NCI-H446 treated with DMSO at 0.1 percent for 48 hours (cell line): ENCODE measurements at places on chromosomes 2 and 18.

GRCh38 chr2:133787207-133787606 lies 218.9 kb upstream of the NCKAP5 start:
- no peak for DNase-seq

DNA sequence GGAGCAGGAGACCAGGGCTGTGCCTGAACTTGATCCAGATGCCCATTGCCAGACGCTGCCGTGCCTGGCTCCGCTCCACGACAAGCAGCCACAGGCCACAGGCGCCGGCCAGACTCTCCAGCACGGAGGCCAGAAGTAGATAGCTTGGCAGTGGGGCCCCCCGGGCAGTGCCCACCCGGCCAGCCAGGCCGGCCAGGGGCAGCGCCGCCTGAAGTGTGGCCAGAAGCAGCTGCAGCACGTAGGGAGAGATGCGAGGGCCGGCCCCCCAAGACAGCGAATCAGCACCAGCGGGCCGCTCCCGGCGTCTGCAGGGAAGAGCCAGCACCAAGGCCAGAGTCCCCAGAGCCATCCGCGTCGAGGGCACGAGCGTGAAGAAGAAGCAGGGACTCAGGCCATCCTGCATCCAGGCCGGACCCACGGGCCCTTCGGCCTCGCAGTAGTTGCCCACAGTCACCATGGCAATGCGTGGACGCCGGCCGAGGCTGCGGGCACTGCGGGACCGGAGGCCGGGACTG lies 484 bp downstream of the ABCB6 start:
- peak; percentile 87 for DNase-seq

DNA sequence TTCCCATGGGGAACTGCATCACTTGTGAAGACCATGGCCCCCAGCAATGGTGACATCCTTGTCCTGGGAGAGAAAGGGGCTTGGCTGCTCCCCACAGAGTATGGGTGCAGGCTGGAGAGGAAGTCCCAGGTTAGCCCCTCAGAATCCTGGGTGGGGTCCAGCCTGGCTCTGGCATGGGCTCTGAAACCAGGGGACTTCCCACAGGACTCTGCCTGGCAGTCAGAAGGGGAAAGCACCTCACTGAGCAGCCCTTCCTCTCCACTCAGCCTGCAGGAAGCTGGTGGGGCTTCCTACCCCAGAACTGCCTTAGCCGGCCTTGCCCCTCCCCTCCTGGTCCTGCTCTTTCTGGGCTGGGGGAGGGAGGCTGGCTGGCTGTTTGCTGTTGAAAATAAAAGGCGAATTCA lies 3.7 kb downstream of the NEURL3 start:
- DNase-seq, result no peak

GRCh38 chr2:222477962-222478608 lies 53.7 kb downstream of the SGPP2 start:
- DNase-seq, result no peak

DNA sequence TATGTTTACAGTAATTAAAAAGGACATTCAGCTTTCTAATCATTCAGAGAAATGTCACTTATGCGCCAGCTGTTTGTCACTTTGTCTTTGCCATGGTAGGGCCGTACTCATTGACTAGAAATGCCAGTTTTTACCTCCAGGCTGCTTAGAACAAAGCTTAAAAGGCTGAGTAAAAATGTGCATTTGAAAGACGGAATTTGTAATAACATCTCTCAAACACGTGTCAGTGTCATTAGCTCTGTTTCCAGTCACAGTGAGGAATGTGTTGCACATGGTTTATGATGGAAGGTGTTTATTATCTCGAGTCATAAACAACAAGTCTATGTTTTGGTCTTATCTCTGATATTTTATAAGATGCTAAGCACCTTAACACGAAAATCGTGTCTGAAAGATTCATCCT lies 118.2 kb downstream of the SNTG2 start:
- no peak for DNase-seq

DNA sequence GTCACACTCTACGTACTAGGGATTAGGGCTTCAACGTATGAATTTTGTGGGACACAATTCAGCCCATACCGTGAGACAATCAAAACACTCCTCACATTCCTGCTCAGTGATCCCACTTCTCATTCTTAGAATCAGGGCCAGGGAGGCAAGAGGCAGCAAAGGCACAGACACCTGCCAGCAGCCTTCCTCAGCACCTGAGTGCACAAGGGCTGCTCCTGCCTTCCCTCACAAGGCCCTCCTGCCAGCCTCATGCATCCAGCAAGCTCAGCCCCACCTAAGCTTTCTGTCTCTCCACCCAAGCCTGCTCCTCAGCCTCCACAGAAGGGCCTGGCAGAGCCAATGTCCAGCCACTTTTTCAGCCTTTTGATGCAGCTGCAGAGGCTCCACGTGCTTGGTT lies 141.6 kb downstream of the SP3 start:
- no peak for DNase-seq

GRCh38 chr2:20193185-20193584 lies 31.7 kb downstream of the SDC1 start:
- DNase-seq, result no peak

GRCh38 chr2:46144133-46144800 lies 152.9 kb upstream of the EPAS1 start:
- DNase-seq, result no peak

- DNase-seq, result no peak
These were observed 457.1 kb downstream of the LPIN1 start for GRCh38 chr2:12203528-12203927.
